Head of caudate nucleus (tissue), 42 donors: ENCODE measurements at places on chromosomes 1 and 21.

DNA sequence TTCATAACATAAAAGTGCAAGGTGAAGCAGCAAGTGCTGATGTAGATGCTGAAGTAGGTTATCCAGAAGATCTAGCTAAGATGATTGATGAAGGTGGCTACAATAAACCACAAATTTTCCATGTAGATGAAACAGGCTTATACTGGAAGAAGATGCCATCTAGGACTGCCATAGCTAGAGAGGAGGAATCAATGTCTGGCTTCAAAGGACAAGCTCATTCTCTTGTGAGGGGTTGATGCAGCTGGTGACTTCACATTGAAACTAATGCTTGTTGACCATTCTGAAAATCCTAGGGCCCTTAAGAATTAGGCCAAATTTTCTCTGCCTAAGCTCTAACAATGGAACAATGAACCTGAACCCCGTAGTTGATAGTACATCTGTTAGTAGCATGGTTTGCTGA, 34.0 kb downstream of the FLVCR1 start:
- no peak for DNase-seq

DNA sequence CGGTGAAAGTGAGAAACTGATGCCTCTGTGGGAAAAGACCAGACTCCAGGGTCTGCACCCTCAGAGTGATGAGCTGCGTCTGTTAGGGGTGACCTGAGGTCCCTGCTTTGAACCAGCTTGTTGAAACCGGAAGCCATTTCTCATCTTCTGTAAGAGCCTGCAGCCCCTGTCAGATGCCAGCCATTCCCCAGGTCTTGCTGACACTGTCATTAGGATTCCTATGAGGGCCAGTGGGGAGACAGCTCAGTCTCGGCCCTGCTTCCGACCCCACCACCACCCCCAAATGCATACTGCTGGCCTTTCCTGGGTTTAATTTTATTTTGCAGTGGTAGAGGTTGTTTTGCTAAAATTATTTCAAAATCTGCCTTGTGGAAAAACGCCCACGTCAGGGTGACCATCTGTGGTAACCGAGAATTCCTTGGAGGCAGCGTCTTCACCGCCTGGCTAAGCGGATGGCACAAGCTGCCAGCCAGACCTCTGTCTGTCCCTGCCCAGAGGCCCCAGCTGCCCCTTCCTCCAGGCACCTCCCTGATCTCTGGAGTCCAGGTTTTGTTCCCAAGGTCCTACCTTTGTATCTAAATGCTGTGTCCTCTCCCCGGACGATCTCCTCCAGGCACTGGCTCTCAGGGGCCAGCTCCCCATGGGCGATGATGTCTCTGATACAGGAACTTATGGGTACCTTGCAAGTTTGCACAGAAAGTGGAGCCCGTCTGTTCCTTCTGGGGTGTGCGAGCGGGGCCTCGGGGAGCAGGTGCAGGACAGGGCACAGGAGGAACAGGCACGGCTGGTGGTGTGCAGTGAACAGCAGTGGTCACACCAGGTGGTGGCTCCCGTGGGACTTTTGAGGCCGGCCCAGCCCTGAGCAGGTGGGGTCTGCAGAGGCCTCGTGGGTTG, 49.9 kb downstream of the PRKCZ start:
- no peak for DNase-seq

DNA sequence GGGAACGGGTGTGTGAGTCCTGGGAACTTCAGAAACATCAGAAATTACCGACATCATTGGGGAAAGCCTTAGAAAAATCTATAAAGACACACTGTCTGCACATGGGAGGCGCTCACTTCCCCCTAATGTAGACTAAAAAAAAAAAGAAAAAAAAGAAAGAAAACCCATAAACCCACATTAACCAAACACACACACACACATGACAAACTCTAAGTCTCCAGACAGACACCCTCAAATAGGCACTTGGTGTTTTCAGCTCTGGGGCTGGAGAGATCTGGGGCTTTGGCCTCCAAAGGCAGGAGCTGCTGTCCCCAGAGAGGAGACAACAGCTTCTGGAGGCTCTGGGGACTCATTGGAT, 13.2 kb upstream of the SDHB start:
- DNase-seq = no peak

DNA sequence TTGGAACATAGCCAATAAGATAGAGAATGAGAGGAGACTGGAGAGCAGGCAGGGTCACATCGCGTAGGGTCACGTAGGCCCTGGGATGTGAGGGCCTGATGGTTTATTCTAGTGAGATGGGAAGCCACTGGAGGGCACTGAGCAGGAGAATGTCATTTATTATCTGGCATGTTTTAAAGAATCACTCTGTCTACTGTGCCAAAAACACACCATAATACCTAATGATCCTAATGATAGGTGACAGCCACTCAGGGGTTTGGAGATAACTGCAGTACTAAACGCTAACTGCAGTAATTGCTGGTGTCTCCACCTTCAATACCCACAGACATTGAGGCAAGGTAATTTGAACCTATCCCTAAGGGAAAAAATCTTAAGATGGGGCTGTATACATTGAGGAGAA, 185.4 kb downstream of the TTLL7 start:
- DNase-seq = no peak

DNA sequence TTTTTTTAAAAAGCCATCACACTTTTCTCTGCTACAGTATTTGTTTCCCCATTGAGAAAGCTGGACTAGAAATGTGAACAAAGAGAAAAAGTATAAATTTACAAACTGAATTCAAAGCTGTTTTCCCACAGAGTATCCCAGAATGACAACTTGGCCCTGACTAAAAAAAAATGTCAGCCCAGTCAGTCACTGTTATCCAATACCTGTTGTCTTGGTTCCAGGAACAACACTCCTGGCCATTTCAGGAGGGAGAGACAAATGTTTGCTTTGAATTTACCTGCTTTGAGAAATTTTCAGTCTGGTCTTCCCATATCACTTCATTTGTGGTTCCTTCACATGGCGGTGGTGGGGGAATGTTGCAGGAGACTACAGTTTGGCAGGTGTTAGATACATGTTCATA, 46.2 kb downstream of the COLGALT2 start:
- no peak for DNase-seq

GRCh38 chr1:164033782-164034181, 525.2 kb upstream of the PBX1 start:
- no peak for DNase-seq

GRCh38 chr1:5111581-5111980, 457.2 kb downstream of the AJAP1 start:
- DNase-seq = no peak

DNA sequence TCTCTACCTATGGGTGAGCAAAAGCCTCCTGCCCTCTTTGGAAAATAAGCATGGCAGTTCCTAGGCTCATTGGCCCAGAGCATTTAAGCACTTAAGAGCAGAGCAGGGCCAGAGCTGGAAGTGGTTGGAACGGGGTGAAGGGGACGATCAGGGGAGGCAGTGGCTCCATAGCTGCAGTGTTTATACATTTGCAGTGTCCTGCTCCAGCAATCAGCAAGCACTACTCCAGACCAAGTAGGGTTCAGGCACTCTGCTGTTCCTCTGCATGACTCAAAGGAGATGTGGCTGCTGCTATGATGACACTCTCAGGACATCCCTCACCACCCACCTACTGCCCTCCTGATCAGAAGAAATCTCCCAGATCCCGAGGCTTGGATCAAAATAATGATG, 55.0 kb downstream of the TRABD2B start:
- DNase-seq = no peak

GRCh38 chr1:155977690-155978324, 540 bp downstream of the ARHGEF2 start:
- peak; percentile 67 for DNase-seq

DNA sequence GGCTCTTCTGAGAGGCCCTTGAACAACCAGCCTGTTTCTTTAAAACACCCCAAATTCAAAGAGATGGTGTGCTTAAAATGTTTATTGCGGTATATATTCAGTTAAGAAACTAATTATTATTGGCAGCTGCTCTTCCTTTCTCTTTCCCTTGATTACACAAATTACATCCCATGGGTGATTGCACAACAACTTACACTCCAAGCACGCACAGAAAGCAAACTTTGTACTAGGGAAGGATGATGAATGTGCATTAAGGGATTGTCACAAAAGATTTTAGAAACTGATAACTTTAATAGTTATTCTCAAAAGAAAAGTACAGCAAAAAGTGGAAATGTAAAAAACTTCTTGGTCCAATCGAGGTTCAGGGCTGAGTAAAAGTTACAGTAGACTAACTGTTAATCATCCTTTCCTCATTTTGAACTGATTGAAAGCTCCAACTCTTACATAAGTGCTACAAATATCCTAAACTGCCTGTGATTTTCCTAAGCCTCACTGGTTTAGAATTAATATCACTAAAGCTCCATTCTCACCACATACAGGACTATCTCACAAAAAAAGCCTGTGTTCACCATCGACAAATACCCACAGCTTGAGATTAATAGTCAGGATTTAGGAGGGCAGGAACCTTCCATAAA, 153.4 kb downstream of the TTLL7 start:
- DNase-seq = no peak

- no peak for DNase-seq
These were observed 273.5 kb downstream of the FOXD2 start for GRCh38 chr1:47711184-47711847.

DNA sequence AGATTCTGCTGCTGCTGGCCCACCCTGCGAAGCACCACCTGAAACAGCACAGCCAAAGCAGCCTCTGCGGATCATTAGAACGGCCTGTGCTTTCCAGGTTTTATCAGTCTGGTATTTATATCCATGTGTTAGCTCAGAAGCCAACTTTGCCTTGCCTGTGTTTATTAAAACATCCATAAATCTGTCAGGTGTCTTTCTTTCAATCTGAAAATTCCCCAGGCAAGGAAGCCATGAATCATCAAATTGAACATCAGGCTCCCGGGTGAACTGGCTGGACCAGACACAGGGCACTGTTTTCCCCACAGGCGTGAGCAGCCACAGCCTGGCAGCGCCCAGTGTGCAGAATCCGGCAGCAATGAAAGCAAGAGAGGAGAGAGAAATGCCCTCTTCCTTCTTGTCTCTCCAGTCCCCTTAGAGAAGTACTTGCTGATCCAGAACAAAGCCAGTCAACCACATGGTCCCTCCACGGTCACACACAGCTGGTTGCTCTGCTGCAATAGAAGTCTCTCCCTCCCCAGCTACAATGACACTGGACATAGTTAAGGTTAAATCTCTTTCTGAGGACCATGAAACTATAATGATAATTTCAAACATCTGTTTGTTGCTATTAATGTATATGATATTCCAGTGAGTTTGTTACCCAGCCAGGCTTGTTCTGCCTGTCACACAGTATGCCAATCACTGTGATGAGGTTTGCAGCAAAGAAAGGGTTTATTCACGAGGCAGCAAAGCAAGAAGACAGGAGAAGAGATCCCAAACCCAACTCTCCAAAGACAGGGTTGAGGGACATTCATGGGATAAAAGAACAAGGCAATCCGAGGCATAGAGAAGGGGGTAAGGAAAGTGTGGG, 212.1 kb upstream of the FMN2 start:
- DNase-seq = no peak

GRCh38 chr1:70899735-70900134, 147.9 kb downstream of the PTGER3 start:
- DNase-seq = no peak

- DNase-seq = no peak
These were observed 19.6 kb upstream of the TACSTD2 start for GRCh38 chr1:58596631-58597052.

DNA sequence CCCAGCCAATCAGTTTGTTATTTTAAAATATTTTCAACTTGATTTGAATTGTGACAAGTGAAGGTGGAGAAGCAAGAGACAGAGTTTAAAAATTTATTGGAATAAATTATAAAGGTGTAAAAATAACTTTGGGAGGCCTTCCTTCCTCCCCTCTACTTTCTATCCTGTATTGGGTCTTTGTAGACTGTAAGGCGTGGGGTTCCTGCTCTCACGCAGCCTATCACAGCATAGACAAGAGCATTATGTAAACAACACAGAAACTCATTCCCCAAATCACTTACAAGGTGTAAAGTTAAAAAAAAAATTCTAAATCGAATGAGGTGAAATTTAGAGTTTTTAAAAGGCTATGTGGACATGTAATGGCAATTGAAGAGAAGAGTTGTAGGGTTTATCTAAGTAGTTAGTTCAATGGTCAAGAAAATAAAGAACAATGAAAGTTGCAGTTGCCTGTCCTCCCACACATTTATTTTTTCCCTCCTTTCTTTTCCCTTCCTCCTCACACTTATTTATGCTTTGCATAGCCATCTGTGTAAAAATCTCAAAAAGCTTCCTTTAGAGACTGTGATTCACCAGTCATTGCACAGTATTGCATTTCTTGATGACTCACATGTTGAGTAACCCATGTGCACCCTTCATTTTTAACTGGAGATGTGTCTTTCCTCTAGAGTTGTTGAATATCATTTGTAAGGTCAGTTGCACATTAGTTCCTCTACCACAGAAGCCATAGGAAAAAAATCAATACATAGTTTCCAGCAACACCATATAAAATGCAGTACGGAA, 242.2 kb downstream of the PTPRC start:
- DNase-seq = no peak

DNA sequence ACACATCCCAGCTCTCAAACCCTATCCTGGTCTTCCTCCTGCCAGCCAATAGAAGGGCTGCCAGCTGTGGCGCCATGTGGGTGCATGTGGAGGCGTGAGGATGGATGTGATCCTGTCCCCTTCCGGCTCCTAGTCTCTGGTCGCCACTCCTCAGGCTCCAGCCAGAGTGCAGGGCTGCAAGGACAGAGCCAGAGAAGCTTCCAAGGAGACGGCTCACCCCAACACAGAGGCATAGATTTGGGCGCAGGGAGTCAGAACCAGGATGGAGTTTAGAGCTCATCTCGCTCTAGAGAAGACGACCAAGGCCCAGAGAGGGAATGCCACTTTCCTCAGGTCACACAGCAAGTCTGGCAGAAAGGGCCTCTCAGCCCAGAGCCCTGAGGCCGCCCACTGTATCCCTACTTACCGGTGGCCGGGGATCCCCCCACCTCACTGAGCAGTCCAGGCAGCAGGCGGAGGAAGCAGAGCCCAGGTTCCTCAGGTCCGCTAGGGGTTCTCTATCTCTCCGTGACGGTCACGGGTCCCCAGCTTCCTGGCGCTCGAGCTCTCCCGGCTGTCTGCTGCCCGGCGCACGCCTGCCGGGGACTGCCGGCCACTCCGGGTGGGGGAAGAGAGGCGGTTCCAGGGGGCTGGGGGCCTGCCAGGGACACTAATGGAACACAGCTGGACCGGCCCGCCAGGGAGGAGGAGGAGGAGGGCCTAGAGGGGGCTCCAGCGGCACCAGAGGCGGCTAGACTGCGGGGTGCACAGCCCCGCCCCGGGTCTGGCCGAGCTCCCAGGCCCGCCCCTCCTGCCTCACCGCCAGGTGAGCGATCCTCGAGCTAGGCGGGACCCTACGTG, at the start of gene COL16A1:
Gene COL16A1 (minus strand): TSS at position 587 of the 840 bp plus-strand sequence. CDS start 1,824 bp downstream, outside the sequence.
- peak; percentile 71 for DNase-seq

DNA sequence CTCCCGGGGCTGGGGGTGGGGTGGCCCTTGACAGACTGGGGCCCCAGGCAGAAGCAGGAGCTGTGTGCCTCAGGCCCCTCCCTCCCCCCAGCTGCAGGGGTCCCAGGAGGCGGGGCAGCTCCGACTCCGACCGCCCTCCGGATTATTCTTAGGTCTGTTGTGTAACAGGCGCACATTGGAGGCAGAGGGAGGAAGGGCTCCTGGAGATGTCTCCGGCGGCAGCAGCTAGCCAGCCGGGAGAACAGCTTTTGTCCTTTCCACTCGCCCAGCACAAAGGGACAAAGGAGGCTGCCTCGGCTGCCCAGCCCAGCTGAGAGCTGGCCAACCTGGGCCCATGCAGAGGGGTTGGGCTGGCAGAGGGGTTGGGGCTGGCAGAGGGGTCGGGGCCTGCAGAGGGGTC, 29.7 kb upstream of the PLCH2 start:
- DNase-seq = peak; percentile 73
